ENCODE measurements at places on chromosomes 4 and X.

GRCh38 chr4:47873877-47874541 lies 36.1 kb upstream of the CORIN start:
- no peak for DNase-seq

- no peak for DNase-seq
Measured at GRCh38 chr4:85448906-85449890, 25.8 kb upstream of the ARHGAP24 start.

GRCh38 chr4:143559757-143560147 lies 46.2 kb downstream of the SMARCA5 start:
- no peak for DNase-seq

DNA sequence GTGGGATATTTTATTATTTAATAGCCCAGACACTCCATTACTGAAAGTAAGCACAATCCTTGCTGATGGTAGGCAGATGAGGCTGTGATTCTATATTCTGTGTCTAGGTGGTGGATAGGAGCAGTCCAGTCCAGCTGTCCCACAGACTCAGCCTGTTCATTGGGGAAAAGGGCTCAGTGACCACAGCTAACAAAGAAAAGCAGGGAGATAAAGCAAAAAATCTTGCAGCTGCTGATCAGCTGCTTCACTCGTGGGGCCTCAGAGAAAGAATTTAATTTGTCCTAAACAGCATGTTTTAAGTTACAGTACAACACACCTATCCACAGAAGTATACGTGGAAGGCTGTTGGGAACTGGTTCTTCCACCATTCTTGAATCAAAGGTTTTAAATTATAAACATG lies 40.7 kb upstream of the ANK2 start:
- no peak for DNase-seq

DNA sequence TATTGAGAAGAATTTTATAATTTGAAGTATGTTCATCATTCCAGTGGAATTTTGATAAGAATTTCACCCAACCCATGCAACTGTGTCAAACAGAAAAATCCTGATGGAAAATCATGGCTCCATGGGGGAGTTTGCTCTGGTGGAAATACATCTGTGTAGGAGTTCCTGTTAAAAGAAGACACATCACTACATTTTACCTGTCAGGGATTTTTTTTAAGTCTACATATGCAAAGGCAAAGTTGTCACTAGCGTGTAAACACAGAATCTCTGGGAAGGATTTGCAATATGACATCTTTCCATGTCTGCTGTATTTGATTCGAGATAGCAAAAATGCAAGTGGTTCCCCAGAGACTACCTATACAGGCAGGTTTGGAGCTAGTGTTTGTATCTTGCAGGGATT lies 581.0 kb downstream of the KCNIP4 start:
- no peak for DNase-seq

- DNase-seq: no peak
Measured at GRCh38 chrX:17674601-17675000, 62.7 kb upstream of the SCML1 start.

DNA sequence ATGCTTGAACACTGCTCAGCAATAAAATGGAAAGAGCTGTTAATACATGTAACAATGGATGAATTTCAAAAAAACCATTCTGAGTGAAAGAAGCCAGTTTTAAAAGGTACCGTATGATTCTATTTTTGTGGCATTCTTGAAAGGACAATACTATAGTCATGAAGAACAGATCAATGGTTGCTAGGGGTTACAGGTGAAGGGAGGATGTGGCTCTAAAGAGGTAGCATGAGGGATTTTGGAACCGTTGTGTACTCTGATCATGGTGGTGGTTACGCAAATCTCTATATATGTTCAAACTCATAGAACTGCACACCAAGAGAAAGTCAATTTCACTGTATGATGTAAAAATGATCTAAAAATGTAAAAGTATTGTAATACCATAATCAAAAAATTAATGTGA lies 40.0 kb upstream of the CTAG2 start:
- no peak for DNase-seq

GRCh38 chr4:38319456-38320342 lies 344.3 kb upstream of the KLF3 start:
- peak; percentile 24 for DNase-seq

- DNase-seq: no peak
Measured at GRCh38 chr4:174118171-174118570, 165.3 kb downstream of the FBXO8 start.

DNA sequence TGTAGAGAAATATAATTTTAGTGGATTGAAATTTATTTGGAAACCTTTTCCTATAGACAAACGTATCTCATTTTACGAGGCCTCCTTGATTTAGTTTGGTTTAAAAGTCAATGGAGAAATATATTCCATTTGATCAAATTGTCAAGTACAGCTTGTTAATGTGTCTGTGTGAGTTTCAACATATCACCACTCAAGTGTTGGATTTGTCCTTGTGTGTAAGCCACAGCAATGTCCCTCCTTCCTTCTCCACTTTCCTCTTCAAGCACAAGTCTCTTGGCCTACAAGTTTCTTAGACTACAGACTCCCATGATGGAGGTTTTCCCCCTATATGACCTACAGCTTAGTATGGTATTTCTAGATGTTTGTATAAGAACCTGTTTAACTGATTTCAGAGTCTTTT lies 104.7 kb downstream of the SYNPO2 start:
- DNase-seq: no peak

DNA sequence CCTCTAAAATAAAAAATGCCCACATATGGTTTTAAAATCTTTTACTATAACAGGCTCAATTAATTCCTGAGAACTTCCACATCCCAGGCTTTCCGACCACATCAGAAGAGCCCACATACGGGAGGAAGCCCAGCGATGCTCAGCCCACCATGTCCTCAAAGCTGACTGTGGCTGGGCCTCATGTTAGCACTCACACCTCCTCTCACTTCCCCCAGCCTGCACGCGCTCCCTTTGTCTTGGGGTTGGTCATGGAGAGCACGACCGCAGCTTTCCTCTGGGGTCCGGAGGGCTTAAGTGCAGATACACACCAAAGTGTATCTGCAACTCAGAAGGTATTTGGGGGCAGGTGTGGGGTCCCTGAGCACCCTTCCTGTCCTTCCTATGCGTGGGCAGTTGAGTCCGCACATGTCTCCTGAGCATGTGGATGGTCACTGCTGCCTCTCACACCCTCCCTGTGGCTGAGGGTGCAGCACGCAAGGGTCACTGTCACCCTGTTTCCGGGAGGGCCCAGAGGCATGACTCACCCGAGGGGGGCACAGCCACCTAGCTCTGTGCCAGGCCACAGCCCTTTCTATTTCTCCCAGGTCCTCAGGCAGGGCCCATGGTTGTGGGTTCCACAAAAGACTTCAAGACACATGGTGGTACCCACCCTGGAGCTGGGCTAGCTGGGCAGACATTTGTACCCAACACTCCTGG lies 21.2 kb downstream of the WDR1 start:
- DNase-seq: no peak

DNA sequence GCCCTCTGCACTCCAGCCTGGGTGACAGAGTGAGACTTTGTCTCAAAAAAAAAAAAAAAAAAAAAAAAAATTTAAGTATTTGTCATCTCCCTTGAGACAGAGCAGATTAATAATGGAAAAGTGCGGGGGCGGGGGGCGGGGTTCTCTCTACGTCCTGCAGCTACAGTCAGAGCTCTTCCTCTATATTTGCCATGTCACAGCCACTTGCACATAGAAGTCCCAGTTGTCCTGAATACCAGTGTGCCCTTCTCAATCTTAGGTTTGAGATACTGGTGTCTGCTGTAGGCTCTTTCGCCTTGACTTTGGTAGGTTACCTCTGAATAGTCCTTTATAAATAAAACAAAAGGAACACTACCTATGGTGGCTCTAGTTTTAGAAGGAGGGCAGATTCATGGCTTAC lies 237.8 kb upstream of the PGRMC2 start:
- DNase-seq: no peak

- no peak for DNase-seq
Measured at GRCh38 chr4:75997946-75998345, 7.2 kb upstream of the SDAD1 start.

GRCh38 chr4:37631551-37631950 lies 54.6 kb downstream of the RELL1 start:
- DNase-seq: no peak

- peak; percentile 43 for DNase-seq
Measured at GRCh38 chr4:153221783-153222706, 17.8 kb downstream of the TRIM2 start.

GRCh38 chr4:20490734-20491133 lies 209.5 kb upstream of the PACRGL start:
- no peak for DNase-seq

DNA sequence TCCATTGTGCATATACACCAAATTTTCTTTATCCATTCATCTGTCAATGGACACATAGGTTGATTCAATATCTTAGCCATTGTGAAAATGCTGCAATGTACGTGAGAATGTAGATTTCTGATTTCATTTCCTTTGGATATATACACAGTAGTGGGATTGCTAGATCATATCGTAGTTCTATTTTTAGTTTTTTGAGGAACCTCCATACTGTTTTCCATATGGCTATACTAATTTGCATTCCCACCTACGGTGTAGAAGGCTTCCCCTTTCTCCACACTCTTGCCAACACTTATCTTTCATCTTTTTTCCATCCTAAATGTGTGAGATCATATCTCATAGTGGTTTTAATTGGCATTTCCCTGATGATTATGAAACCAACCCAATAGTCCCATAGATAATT lies 43.4 kb downstream of the ING2 start:
- DNase-seq: no peak

DNA sequence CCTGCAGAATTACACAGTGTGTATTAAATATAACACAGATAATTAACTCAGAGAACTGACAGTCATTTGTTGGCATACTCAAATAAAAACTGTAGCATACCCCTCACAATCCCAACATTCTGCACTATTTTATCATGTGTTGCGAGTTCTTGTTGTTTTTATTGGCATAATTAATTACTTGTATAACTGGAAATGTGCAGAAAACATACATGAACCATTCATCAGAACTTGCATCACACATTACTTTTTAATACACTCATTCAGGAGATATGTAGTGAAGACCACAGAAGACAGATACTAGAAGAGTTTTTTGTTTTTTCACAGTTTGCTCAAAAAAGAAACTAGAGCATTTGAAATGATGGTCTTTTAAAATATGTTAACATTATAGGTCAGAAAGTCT lies 74.6 kb upstream of the NEIL3 start:
- no peak for DNase-seq

GRCh38 chr4:96955226-96955625 lies 1115.3 kb downstream of the PDHA2 start:
- no peak for DNase-seq

- DNase-seq: no peak
Measured at GRCh38 chr4:37139987-37140386, 104.6 kb upstream of the NWD2 start.

- DNase-seq: no peak
Measured at GRCh38 chr4:180669680-180670079, 1573.5 kb upstream of the TENM3 start.

DNA sequence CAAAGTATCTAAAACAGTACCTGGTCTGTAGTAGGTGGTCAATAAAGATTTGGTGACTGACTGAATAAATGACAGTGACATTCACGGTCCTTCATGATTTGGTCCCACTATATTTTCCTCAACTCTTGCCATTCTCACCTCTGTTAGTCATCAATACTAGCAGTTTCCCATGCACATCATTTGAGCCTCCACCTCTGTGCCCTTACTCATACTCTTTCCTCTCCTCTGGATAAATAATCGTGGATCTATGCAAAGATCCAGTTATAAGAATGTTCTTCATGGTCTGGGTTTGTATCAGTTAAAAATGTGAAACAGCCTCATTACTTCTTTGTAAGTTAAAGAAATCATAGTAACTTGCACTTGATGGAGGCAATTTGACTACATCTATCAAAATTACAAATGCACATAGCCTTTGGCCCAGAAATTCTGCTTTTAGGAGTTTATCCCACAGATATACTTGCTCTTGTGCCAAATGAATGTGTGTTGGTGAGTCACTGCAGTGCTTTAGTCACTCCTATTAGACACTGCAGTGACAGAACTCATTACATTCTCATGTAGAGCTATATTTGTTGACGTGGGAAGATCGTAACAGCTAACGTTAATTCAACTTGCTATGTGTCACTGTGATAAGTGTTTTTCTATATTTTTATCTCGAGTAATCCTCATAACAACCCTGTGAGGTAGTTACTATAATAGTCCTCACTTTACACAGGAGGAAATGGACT lies 121.9 kb upstream of the SMIM10 start:
- DNase-seq: no peak

DNA sequence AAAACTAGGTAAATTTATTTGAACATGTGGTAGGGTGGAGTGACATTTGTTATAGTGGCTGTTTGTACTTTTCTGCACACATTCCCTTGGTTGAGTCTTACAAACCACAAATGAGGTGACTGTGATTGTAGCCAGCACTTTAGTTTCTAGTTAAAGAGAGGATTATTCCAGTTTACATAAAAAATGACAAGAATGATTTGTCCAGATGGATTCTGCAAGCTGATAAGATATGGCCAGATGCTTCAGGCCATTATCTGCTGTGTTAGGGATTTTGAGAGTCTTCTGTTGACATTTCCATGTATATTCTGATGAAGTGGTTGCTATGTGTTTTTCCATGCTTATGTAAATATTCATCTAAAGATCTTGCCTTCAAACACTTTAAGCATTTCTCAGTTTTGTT lies 31.0 kb upstream of the PDE5A start:
- no peak for DNase-seq

DNA sequence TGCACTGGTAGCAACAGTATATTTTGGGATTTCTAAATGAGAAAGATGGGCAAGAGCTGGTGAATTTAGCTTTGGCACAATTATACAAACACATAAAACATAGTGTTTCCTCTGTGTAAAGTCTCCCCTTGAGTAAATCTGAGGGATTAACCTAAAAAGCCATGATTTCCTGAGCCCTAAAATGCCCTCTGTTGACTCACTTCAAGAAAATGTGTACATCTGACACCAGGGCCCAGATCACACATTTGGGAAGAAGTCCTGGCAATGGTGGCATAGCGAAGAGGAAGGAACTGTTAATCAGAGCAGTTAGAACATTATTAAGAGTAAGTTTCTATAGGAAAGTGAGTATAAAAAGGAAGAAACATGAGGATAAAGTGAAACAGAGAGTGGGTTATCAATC lies 338.5 kb downstream of the SPOCK3 start:
- DNase-seq: no peak

- DNase-seq: no peak
Measured at GRCh38 chr4:26858947-26859401, 1.7 kb upstream of the STIM2 start.

DNA sequence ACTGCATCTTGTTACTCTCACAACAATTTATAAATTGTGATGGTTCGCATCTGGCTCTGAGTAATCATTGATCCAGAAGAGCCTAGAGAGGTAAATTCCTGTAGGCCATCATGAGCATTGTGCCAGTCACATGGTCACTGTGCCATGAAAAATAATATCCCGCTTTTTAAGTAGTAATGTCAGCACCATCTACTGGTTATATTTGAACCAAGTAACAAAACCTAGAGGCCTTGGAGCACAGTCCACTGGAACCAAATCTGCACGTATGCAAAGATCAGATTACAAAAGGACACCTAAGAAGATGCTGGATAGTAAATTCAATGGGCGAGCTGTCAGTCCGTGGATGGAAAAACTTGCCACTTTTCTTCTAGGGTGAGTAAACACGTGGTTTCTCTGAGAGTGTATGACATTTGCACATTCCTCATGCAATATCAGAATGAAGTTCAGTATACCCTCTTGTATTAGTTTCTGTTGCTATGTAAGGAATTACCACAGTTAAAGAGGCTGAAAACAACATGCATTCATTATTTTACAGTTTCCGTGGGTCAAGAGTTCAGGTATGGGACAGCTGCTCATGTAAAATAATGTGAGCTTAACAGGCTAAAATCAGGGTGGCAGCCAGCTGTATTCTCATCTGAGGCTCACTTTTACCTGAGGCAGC lies 26.8 kb downstream of the FAM114A1 start:
- no peak for DNase-seq

GRCh38 chrX:40019541-40019940 lies 78.2 kb downstream of the BCOR start:
- DNase-seq: no peak
